Thyroid gland (tissue), 4 donors: ENCODE measurements at places on chromosomes 6 and 20. TPM values are rescaled to one million over a fixed set of nuclear protein-coding genes. Genes with fewer than 3 reads are reported as not detected.

DNA sequence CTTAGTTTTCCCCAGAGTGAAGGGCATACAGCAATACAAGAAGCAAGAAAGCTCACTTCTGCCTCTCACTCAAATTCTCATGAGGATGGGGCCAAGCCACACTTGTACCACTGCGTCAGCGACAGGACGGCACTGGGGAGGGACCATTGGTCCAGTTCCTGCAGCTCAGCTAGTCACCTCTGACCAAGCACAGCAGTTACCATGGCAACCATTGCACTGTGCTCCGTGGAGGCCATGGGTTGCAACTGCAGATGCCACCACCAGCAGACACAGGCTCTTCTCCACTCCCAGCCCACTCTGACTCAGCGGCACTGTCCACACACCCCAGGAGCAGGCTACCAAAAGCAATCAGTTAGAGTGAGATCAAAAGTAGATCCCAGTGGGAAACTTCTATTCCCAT, 441.1 kb upstream of the ARID1B start:
- no peaks in the 10 kb centered on the region for H3K4me1 ChIP-seq
- no peak overlapping the region for H3K27ac ChIP-seq
- no peak overlapping the region for H3K4me3 ChIP-seq
- DNase-seq = no peak
- H3K36me3 ChIP-seq = no peaks in the 10 kb centered on the region

Gene FBXL4
- total RNA-seq = 33.1 TPM

- no peak overlapping the region for H3K4me3 ChIP-seq
- H3K4me1 ChIP-seq = no peaks in the 10 kb centered on the region
- no peak overlapping the region for H3K27ac ChIP-seq
- no peaks in the 10 kb centered on the region for H3K27me3 ChIP-seq
- no peaks in the 10 kb centered on the region for H3K36me3 ChIP-seq
Observed at GRCh38 chr6:44524476-44525227, 137.1 kb downstream of the CDC5L start.

DNA sequence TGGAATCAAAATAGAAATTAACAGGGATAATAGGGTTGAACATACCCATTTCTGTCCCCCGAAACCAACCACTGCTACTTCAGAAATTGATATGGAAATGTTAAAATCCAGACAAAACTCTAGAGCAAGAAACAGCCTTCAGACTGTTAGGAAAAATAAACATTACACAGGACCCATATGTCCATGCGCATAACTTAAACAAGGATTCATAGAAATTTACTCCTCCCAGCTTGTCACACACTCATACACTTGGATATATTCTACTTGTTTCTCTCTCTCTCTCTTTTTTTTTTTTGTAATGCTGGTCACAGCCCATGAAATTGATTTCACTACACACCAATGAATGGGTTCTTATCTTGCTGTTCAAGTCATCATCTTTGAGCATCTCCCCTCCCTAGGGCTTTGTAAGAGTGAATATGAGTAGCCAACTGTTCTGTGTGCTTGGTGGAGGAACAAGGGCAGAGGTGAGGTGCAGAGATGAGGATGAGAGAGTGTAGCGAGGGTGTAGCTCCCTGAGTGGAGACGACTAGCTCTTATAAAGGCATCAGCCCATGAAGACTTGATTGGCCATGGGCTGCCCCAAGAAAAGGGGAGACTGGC, 61.8 kb upstream of the MLN start:
- no peaks in the 10 kb centered on the region for H3K27me3 ChIP-seq
- no peak for DNase-seq
- no peak overlapping the region for H3K4me3 ChIP-seq

GRCh38 chr6:29663300-29664042, 6.6 kb downstream of the MOG start:
- DNase-seq = no peak
- no peaks in the 10 kb centered on the region for H3K4me1 ChIP-seq
- no peak overlapping the region for H3K4me3 ChIP-seq
- H3K27ac ChIP-seq = no peak overlapping the region

GRCh38 chr6:112910256-112910655, 563.1 kb downstream of the RFPL4B start:
- H3K36me3 ChIP-seq = no peaks in the 10 kb centered on the region
- no peak overlapping the region for H3K27ac ChIP-seq
- no peak for DNase-seq
- H3K27me3 ChIP-seq = no peaks in the 10 kb centered on the region
- H3K4me1 ChIP-seq = peaks cover 13% of the 10 kb centered on the region

Gene UNC5CL
- 2.0 TPM for total RNA-seq

DNA sequence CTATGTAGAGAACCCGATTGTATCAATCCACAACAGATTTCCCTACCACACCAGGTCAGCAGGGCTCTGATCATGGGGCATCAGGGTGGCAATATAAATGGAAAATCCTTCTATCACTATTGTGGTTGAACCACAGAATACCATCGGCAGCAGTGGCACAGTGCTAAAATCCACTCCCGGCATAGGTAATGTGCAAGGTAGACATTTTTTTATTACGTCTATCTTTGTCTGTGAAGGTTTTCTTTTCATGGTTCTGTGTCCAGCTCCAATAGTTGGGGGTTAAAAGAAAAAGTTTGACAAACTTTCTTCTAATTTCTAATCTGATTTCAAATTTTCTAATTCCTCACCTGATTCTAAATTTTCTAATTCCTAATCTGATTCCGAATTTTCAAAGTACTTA, 302.7 kb upstream of the PREP start:
- no peak overlapping the region for H3K27ac ChIP-seq
- H3K4me1 ChIP-seq = no peaks in the 10 kb centered on the region
- H3K27me3 ChIP-seq = no peaks in the 10 kb centered on the region
- no peak overlapping the region for H3K4me3 ChIP-seq
- H3K36me3 ChIP-seq = no peaks in the 10 kb centered on the region
- DNase-seq = no peak

DNA sequence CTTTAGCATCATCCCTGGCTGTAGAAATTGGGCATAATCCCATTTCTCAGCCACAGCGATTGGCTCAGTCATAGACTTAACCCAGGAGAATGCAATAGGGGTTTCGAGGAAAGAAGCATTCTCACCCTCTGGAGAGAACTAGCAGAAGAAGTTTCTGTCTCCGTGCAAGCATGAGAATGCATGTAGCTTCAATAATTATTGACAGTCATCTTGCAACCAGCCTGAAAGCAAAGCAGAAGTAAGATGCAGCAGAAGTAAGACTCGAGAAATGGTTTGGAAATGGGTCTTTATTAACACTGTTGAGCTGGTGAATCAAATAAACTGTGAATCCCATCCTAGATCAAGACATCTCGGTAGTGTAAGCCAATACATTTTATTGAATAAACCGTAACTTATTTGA, 828.8 kb upstream of the GJE1 start:
- H3K4me3 ChIP-seq = no peak overlapping the region
- H3K36me3 ChIP-seq = no peaks in the 10 kb centered on the region
- no peaks in the 10 kb centered on the region for H3K27me3 ChIP-seq
- peaks cover 6% of the 10 kb centered on the region for H3K4me1 ChIP-seq
- no peak for DNase-seq

Gene SMIM26
- total RNA-seq = 243 TPM

GRCh38 chr6:142349215-142349823, 47.5 kb downstream of the ADGRG6 start:
- no peaks in the 10 kb centered on the region for H3K4me1 ChIP-seq
- no peak overlapping the region for H3K4me3 ChIP-seq
- H3K27me3 ChIP-seq = no peaks in the 10 kb centered on the region
- no peak for DNase-seq

DNA sequence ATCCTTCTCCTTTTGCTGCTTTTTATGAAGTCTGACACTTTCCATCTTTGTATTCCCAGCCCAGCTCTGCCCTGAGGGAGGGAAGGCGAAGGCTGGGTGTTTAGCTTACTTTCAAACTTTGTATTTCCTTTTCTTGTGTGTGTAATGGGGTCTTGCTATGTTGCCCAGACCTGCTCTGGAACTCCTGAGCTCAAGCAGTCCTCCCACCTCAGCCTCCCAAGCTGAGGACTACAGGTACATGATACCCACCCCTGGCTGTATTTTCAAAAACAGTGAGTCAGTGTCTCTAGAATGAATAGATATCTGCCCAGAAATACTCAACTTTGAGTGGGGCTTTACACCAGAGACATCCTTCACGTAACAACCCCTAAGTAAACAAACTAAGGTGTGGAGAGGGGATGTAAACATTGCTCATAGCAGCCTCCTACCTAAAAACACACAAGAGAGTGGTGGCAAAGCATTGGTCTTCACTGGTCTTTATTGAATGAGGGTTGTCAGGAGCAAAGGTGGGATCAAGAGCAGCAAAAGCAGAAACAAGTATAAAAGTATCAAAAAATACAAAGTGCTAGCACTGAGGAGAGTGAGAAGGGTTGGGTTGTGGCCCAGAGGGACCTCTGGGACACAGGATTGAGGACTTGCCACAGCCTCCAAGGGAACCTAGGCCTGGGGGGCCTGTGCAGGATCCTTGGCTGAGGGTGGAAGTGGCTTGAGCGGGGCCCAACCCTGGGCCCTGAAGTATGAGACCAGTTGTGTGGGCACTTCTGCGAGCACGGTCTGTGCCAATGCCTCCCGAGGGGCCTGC, 10.2 kb downstream of the SPAG4 start:
- H3K27me3 ChIP-seq = no peaks in the 10 kb centered on the region
- peaks cover 38% of the 10 kb centered on the region for H3K36me3 ChIP-seq
- no peak overlapping the region for H3K27ac ChIP-seq
- no peak for DNase-seq

DNA sequence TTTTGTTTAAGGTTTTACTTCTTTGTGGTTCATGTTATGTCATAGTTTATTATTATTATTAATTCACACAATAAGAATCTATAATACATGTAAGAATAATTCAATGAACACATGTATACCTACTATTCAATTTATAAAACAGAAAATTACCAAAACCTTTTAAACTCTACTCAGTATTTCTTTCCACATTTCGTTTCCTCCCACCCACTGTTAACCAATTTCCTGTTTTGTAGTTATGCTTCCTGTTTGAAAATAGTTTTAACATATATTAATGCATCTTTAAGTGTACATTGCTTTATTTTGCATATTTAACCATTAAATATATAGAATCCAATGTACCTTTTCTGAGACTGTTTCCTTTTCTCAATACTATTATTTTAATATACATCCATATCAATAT, 397.9 kb upstream of the SPTLC3 start:
- DNase-seq = no peak
- H3K36me3 ChIP-seq = no peaks in the 10 kb centered on the region
- H3K4me3 ChIP-seq = no peak overlapping the region
- H3K27me3 ChIP-seq = no peaks in the 10 kb centered on the region

- H3K4me3 ChIP-seq = no peak overlapping the region
- H3K27me3 ChIP-seq = no peaks in the 10 kb centered on the region
- H3K4me1 ChIP-seq = peaks cover 6% of the 10 kb centered on the region
Observed at GRCh38 chr20:36202891-36203338, 33.4 kb upstream of the AAR2 start.

Gene SASH1
- total RNA-seq = 208 TPM

DNA sequence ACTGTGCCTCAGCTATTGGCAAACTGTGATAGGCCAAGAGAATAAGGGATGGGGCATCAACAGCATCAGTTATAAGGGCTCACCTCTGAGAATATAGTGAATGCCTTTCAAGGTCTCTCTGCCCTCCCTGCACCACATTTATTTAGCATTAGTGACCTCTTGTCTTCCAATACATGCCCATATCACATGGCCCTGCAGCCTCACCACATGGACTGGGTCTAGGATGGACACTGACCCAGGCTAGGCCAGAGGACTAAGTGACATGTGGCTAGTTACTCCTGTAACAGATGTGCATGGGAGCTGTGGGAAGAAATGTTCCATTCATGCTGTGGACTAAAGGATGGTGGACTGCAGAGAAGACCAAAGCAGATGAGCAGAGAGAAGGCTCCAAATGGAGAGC, 3.2 kb upstream of the BTN2A2 start:
- H3K4me3 ChIP-seq = no peak overlapping the region
- H3K27me3 ChIP-seq = no peaks in the 10 kb centered on the region
- DNase-seq = no peak
- H3K27ac ChIP-seq = no peak overlapping the region
- H3K36me3 ChIP-seq = no peaks in the 10 kb centered on the region

- no peaks in the 10 kb centered on the region for H3K27me3 ChIP-seq
- H3K4me3 ChIP-seq = no peak overlapping the region
- no peak overlapping the region for H3K27ac ChIP-seq
- no peak for DNase-seq
- no peaks in the 10 kb centered on the region for H3K4me1 ChIP-seq
Observed at GRCh38 chr6:169070506-169071176, 183.0 kb downstream of the THBS2 start.

- H3K27me3 ChIP-seq = no peaks in the 10 kb centered on the region
- H3K4me1 ChIP-seq = peaks cover 9% of the 10 kb centered on the region
- H3K36me3 ChIP-seq = no peaks in the 10 kb centered on the region
- H3K27ac ChIP-seq = no peak overlapping the region
- no peak for DNase-seq
Observed at GRCh38 chr20:52684176-52684575, 288.0 kb upstream of the TSHZ2 start.

DNA sequence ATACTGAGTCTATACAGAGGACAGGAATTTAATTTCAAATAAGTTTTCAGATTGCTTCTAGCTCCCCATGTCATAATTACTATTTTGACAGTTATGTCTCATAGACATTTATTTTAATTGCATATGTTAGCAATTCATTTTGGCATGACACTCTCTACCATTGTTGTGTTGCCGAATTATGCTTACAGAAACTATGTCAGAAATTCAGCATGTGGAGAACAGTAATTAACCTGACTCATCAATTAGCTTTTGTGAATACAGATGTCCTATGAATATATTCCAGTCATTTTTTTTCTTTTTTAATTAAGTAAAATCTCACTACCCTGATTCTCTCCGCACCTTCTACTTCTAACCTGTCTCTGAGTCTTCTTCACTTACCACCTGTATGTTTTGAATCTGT, 105.1 kb downstream of the NKAIN2 start:
- no peaks in the 10 kb centered on the region for H3K4me1 ChIP-seq
- H3K4me3 ChIP-seq = no peak overlapping the region
- H3K27ac ChIP-seq = no peak overlapping the region
- H3K36me3 ChIP-seq = no peaks in the 10 kb centered on the region

DNA sequence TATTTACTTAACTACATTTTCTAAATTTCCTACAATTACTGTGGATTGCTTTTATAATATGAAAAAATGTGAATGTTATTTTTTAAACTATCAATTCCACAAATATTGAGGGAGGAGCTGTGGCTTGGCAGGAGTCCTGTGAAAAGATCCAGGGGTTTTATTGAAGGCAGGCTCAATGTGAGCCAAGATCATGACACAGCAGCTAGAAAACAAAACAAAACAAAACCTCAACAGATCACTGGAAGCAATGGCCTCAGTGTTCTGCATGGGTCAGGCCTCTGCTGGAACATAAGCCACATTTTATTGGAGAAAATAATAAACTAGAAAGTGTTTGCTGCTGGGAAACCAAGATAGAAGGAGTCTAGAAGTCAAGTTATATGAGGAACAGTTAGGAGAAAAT, 19.4 kb upstream of the RCAN2 start:
- H3K4me3 ChIP-seq = no peak overlapping the region
- H3K27me3 ChIP-seq = no peaks in the 10 kb centered on the region
- DNase-seq = peak; percentile 5
